ENCODE measurements at places on chromosomes 2 and 18. TPM values are rescaled to one million over a fixed set of nuclear protein-coding genes. Genes with fewer than 3 reads are reported as not detected.

DNA sequence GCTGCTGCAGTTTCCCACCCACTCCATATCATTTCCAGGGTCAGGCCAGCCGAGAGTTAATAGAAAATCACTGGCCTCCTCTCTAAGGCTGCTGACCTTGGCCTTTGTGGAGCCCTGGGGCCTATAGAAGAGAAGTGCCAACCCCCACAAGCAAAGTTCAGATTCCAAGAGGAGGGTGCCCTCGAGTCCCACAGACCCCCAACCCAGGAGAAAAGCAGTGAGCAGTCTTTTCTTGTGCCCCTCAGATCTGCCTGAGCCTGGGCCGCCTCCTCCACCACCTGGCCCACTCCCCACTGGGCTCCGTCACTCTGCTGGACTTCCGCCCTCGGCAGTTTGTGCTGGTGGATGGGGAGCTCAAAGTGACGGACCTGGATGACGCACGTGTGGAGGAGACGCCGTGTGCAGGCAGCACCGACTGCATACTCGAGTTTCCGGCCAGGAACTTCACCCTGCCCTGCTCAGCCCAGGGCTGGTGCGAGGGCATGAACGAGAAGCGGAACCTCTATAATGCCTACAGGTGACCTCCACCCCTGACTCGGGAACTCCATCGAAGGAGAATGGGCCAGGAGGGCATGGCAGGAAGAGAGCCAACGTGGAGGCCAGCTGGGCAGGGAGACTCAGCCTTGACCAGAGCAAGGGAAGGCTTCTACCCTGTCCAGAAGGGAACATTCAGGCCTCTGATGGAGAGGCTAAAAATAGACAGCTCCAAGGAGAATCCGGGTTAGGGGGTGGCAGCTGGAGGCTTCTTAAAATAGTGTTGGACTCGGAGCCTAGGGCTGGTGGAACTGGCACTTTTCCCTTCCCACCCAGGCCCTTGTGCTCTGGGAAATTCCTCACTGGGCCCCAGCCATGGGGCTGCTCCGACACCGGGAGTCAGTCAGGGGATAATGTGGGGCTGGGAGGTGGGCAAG is 6.2 kb downstream of the PKDCC start:
- peak overlapping the region; percentile 94 for H3K27ac ChIP-seq
- H3K36me3 ChIP-seq, result peaks cover 36% of the 10 kb centered on the region
- peaks cover 69% of the 10 kb centered on the region for H3K4me1 ChIP-seq
- peak overlapping the region; percentile 55 for H3K4me3 ChIP-seq
- DNase-seq, result no peak

GRCh38 chr2:200077210-200077650 is 121.8 kb downstream of the MAIP1 start:
- H3K4me3 ChIP-seq, result peak overlapping the region; percentile 29
- H3K27me3 ChIP-seq, result no peaks in the 10 kb centered on the region
- H3K4me1 ChIP-seq, result peaks cover 48% of the 10 kb centered on the region
- H3K27ac ChIP-seq, result peak overlapping the region; percentile 96

GRCh38 chr2:12456293-12457106 is 260.2 kb upstream of the TRIB2 start:
- no peak overlapping the region for H3K27ac ChIP-seq

GRCh38 chr2:219171231-219171651 is 1.4 kb upstream of the SLC23A3 start:
- no peaks in the 10 kb centered on the region for H3K27me3 ChIP-seq
- H3K4me1 ChIP-seq, result peaks cover 8% of the 10 kb centered on the region
- H3K27ac ChIP-seq, result peak overlapping the region; percentile 48
- no peak for DNase-seq
- peaks cover 4% of the 10 kb centered on the region for H3K36me3 ChIP-seq

SKA1 gene
- 13.5 TPM for total RNA-seq

GRCh38 chr2:46048693-46049092 is 248.5 kb upstream of the EPAS1 start:
- no peak overlapping the region for H3K27ac ChIP-seq
- no peak for DNase-seq
- no peaks in the 10 kb centered on the region for H3K36me3 ChIP-seq
- no peaks in the 10 kb centered on the region for H3K27me3 ChIP-seq
- H3K4me3 ChIP-seq, result no peak overlapping the region

DNA sequence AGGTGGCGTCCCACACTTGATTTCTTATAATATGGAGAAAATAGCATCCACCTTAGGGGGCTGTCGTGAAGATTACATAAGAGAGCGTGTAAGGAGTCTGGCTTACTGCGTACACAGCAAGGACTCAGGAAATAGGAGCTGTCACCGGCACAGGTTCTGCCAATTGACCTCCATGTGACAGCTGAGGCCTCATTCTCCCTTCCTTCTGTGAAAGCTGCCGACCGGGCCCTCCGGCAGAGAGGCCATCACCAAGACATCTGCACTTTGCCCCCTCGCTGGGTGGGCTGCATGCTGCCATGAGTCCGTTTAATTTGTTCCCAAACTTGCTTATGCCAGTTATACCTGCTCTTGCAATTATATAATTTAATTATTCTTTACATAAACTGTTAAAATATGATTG is 27.7 kb downstream of the HS1BP3 start:
- no peak overlapping the region for H3K4me3 ChIP-seq
- H3K4me1 ChIP-seq, result peaks cover 8% of the 10 kb centered on the region
- peaks cover 4% of the 10 kb centered on the region for H3K36me3 ChIP-seq
- H3K27me3 ChIP-seq, result no peaks in the 10 kb centered on the region
- DNase-seq, result no peak

- H3K27me3 ChIP-seq, result no peaks in the 10 kb centered on the region
- H3K4me3 ChIP-seq, result no peak overlapping the region
- H3K4me1 ChIP-seq, result no peaks in the 10 kb centered on the region
- H3K27ac ChIP-seq, result no peak overlapping the region
- no peak for DNase-seq
- H3K36me3 ChIP-seq, result no peaks in the 10 kb centered on the region
Measured at GRCh38 chr2:144201868-144202468, 318.0 kb downstream of the ZEB2 start.

GRCh38 chr2:60972889-60973656 is 44.4 kb upstream of the PEX13 start:
- peaks cover 3% of the 10 kb centered on the region for H3K4me1 ChIP-seq
- H3K36me3 ChIP-seq, result no peaks in the 10 kb centered on the region
- no peaks in the 10 kb centered on the region for H3K27me3 ChIP-seq
- no peak overlapping the region for H3K4me3 ChIP-seq
- DNase-seq, result no peak
- H3K27ac ChIP-seq, result no peak overlapping the region

DNA sequence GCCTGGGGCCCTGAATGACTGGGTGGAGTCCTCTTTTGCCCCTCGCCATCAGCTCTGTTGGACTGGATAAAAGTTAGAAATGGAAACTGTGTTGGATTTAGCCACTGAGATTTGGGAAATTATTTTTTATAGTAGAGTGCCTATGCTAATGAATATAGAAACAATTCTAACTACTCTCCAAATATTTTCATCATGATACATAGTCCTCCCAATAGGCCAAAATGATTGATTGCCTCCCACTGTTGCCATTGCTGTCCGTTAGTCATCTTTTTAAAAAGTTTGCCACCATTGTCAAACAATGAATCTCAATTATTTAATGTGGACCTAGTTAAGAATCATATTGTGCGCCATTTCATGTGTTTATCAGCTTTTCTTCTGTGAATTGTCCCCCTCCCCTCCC is 417.0 kb downstream of the GALR1 start:
- DNase-seq, result no peak
- H3K36me3 ChIP-seq, result no peaks in the 10 kb centered on the region
- H3K4me3 ChIP-seq, result no peak overlapping the region
- peaks cover 24% of the 10 kb centered on the region for H3K27me3 ChIP-seq

- peaks cover 2% of the 10 kb centered on the region for H3K36me3 ChIP-seq
- H3K4me3 ChIP-seq, result no peak overlapping the region
- H3K27me3 ChIP-seq, result no peaks in the 10 kb centered on the region
Measured at GRCh38 chr2:36059691-36060090, 295.9 kb upstream of the CRIM1 start.

- H3K27me3 ChIP-seq, result peaks cover 3% of the 10 kb centered on the region
- DNase-seq, result no peak
- no peaks in the 10 kb centered on the region for H3K36me3 ChIP-seq
Measured at GRCh38 chr2:74444498-74445318, 3.0 kb upstream of the RTKN start.

GRCh38 chr2:7672027-7672684 is 754.9 kb downstream of the RNF144A start:
- no peak overlapping the region for H3K27ac ChIP-seq
- H3K4me3 ChIP-seq, result no peak overlapping the region
- peak; percentile 50 for DNase-seq

- no peaks in the 10 kb centered on the region for H3K27me3 ChIP-seq
- peak; percentile 50 for DNase-seq
- peaks cover 1% of the 10 kb centered on the region for H3K36me3 ChIP-seq
- no peak overlapping the region for H3K27ac ChIP-seq
- H3K4me1 ChIP-seq, result peaks cover 28% of the 10 kb centered on the region
Measured at GRCh38 chr2:54522624-54523281, 66.6 kb downstream of the SPTBN1 start.

- H3K27me3 ChIP-seq, result peaks cover 30% of the 10 kb centered on the region
- H3K36me3 ChIP-seq, result no peaks in the 10 kb centered on the region
- no peak overlapping the region for H3K4me3 ChIP-seq
- H3K27ac ChIP-seq, result no peak overlapping the region
- DNase-seq, result no peak
Measured at GRCh38 chr18:75162467-75162866, 46.5 kb downstream of the PTGR3 start.

ABCG8 gene
- not detected for total RNA-seq

DNA sequence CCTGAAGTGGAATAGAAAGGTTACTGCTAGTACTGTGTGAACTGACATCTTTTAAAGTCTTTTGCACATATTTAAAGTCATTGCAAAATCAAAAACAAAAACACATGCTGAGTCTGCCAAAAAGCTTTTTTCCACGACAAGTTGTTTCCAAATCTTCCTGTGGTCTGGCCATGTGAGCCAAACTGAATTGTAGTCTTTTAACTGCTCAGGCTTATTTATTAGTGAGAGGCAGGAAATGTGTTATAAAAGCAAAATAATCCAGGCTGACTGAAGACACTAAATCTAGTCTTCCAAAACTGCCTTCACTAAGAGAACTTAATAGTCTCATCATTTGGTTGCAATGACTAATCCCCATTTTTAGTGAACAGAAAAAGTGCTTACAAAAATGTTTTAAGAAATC is 2.3 kb downstream of the KRCC1 start:
- no peak overlapping the region for H3K27ac ChIP-seq
- no peaks in the 10 kb centered on the region for H3K27me3 ChIP-seq

- no peak for DNase-seq
- no peaks in the 10 kb centered on the region for H3K4me1 ChIP-seq
- peaks cover 4% of the 10 kb centered on the region for H3K27me3 ChIP-seq
- no peaks in the 10 kb centered on the region for H3K36me3 ChIP-seq
Measured at GRCh38 chr2:23679044-23679443, 247.9 kb downstream of the ATAD2B start.

DNA sequence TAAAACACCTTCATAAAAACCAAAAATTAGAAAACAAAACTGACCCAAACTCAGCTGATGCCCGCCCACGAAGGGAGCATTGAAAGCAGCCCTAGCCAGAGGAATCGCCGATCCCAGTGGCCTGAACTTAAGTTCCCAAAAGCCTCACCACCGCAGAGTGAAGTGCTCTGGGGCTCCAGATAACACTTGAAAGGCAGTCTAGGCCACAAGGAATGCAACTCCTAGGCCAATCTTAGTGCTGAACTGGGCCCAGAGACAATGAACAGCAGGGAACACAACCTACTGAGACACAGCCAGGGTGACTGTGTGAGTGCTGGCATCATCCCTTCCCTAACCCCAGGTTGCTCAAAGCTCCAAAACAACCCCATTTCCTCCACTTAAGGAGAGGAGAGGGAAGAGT is 59.6 kb upstream of the CHN1 start:
- H3K27ac ChIP-seq, result peak overlapping the region; percentile 75
- peaks cover 20% of the 10 kb centered on the region for H3K36me3 ChIP-seq
- peaks cover 2% of the 10 kb centered on the region for H3K4me1 ChIP-seq
- no peaks in the 10 kb centered on the region for H3K27me3 ChIP-seq
- H3K4me3 ChIP-seq, result no peak overlapping the region

NYAP2 gene
- total RNA-seq, result not detected

RGPD3 gene
- 0.38 TPM for total RNA-seq

OBSL1 gene
- total RNA-seq, result 198 TPM

- peak overlapping the region; percentile 31 for H3K27ac ChIP-seq
- H3K4me3 ChIP-seq, result no peak overlapping the region
- H3K27me3 ChIP-seq, result no peaks in the 10 kb centered on the region
- DNase-seq, result no peak
Measured at GRCh38 chr2:19255481-19255880, 102.9 kb downstream of the OSR1 start.

ASXL3 gene
- total RNA-seq, result 23.0 TPM

DNA sequence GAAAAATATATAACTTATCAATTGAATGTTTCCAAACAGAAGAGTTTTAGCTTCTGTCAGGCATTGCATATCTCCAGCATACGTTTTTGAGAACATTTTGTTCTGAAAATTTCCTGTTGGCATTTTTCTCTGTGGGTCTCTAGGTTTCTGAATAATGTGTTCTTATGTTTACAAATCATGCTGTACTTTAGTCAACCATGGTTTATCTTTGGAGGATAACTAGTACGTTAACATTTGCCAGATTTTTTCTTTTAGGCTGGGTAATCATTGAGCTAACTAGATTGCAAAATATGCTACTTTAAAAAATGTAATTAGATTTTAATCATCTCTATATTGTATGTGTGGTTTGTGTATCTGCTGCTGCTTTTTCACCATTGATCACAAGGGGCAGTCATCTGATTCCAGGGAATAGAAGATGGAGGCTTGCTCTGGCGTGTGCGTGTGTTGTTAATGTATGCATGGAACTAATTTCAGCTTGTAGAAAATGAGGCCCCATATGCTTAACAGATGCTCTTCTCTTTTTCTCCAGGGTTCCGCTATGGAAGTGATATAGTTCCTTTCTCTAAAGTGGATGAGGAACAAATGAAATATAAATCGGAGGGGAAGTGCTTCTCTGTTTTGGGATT is 21.3 kb downstream of the XRCC5 start:
- H3K36me3 ChIP-seq, result peaks cover 50% of the 10 kb centered on the region
- peak overlapping the region; percentile 68 for H3K27ac ChIP-seq
- no peaks in the 10 kb centered on the region for H3K27me3 ChIP-seq
- no peak overlapping the region for H3K4me3 ChIP-seq
- no peak for DNase-seq

DNA sequence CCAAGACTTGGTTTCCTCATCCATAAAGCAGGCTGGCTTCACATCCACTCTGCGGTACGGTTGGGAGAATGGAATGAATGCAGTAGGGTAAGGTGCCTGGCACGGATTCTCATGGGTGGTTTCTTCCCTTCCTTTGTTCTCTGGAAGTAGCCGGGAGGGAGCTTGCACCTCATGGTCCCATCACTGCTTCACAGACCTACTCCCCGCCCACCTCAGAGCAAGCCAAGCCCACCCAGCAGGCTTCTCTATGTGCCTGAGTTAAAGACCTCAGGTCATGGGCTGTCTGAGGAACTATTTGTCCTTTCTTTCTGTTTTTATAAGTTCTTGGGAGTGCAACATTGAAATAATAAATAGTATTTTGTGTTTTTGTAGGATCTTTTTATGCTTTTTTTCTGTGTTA is 3.5 kb downstream of the DCDC2C start:
- H3K36me3 ChIP-seq, result no peaks in the 10 kb centered on the region
- no peaks in the 10 kb centered on the region for H3K4me1 ChIP-seq
- H3K4me3 ChIP-seq, result no peak overlapping the region
- H3K27ac ChIP-seq, result no peak overlapping the region

HNMT gene
- total RNA-seq, result 17.6 TPM

HK2 gene
- 20.0 TPM for total RNA-seq

- peak overlapping the region; percentile 54 for H3K27ac ChIP-seq
- H3K4me1 ChIP-seq, result no peaks in the 10 kb centered on the region
- H3K36me3 ChIP-seq, result peaks cover 46% of the 10 kb centered on the region
- no peak for DNase-seq
Measured at GRCh38 chr2:135783439-135783838, 41.8 kb downstream of the UBXN4 start.

Data from progenitor cell of endocrine pancreas (in vitro differentiated cells).